Parietal lobe (tissue), 2 donors: ENCODE measurements at places on chromosomes 3 and 15. TPM values are rescaled to one million over a fixed set of nuclear protein-coding genes. Genes with fewer than 3 reads are reported as not detected.

Gene STAC
- total RNA-seq = 14.7 TPM

Gene TM4SF18
- total RNA-seq = 3.8 TPM

Gene CCR5
- total RNA-seq = not detected

Gene SLC6A11
- total RNA-seq = 33.5 TPM

Gene IL20RB
- 1.3 TPM for total RNA-seq

Gene TPRG1
- total RNA-seq = 2.5 TPM

Gene CDC25A
- 6.9 TPM for total RNA-seq

Gene SENP5
- 77.3 TPM for total RNA-seq

Gene ADPRH
- total RNA-seq = 1.3 TPM

Gene SLC9C1
- total RNA-seq = not detected

Gene RBP2
- not detected for total RNA-seq

Gene ASB7
- total RNA-seq = 23.5 TPM

Gene ATXN7
- total RNA-seq = 31.9 TPM

Gene CHST2
- 34.1 TPM for total RNA-seq

Gene SLC28A1
- not detected for total RNA-seq

Gene CRYGS
- total RNA-seq = 7.2 TPM

Gene GPR171
- not detected for total RNA-seq

Gene PLA2G4D
- total RNA-seq = not detected

Gene KIF15
- total RNA-seq = 11.0 TPM

Gene PIGBOS1
- 9.7 TPM for total RNA-seq

Gene OR5K4
- not detected for total RNA-seq

Gene GOLGA8T
- 0.31 TPM for total RNA-seq

Gene CADM2
- 120 TPM for total RNA-seq

Gene CELF6
- total RNA-seq = 15.7 TPM

Gene ARRDC4
- total RNA-seq = 43.8 TPM

Gene TNFSF10
- total RNA-seq = 2.2 TPM

Gene RASGRP1
- 31.0 TPM for total RNA-seq

Gene PLSCR2
- total RNA-seq = not detected

Gene BOC
- total RNA-seq = 33.8 TPM

Gene WDR6
- total RNA-seq = 131 TPM

Gene CPN2
- total RNA-seq = not detected

Gene NR2F2
- 5.6 TPM for total RNA-seq

Gene PRSS50
- total RNA-seq = 0.31 TPM

Gene RGMA
- 16.6 TPM for total RNA-seq

Gene WDR53
- total RNA-seq = 5.3 TPM

Gene FAM227B
- total RNA-seq = 3.1 TPM

Gene DCLK3
- 10.3 TPM for total RNA-seq

Gene PPP2R3A
- total RNA-seq = 44.8 TPM

Gene GOLGA6L4
- total RNA-seq = 9.4 TPM

Gene THRB
- total RNA-seq = 47.0 TPM

Gene RHOV
- total RNA-seq = 8.1 TPM

Gene LTK
- total RNA-seq = not detected

Gene PEX5L
- 45.4 TPM for total RNA-seq

Gene HTR3E
- total RNA-seq = not detected

Gene ITIH3
- total RNA-seq = not detected

Gene ESYT3
- total RNA-seq = 0.94 TPM

Gene AADACL2
- not detected for total RNA-seq

Gene IGDCC3
- total RNA-seq = 23.2 TPM

Gene GNAT1
- total RNA-seq = not detected

Gene SLC9A9
- 5.0 TPM for total RNA-seq

Gene MOBP
- total RNA-seq = 0.63 TPM

Gene SLC12A6
- total RNA-seq = 62.0 TPM

Gene DNAH12
- 1.6 TPM for total RNA-seq

Gene FEZF2
- 19.1 TPM for total RNA-seq

Gene IGSF10
- 1.9 TPM for total RNA-seq

Gene CTDSPL
- total RNA-seq = 20.7 TPM

Gene BDH1
- total RNA-seq = 18.5 TPM

Gene PRRT3
- total RNA-seq = 4.1 TPM
